Stimulated activated CD4-positive, alpha-beta T cell treated with anti-CD3 and anti-CD28 coated beads, Interleukin-2, amount 100 ng/mL, for 24 hours (primary cell): ENCODE measurements at places on chromosomes 12 and 14.

DNA sequence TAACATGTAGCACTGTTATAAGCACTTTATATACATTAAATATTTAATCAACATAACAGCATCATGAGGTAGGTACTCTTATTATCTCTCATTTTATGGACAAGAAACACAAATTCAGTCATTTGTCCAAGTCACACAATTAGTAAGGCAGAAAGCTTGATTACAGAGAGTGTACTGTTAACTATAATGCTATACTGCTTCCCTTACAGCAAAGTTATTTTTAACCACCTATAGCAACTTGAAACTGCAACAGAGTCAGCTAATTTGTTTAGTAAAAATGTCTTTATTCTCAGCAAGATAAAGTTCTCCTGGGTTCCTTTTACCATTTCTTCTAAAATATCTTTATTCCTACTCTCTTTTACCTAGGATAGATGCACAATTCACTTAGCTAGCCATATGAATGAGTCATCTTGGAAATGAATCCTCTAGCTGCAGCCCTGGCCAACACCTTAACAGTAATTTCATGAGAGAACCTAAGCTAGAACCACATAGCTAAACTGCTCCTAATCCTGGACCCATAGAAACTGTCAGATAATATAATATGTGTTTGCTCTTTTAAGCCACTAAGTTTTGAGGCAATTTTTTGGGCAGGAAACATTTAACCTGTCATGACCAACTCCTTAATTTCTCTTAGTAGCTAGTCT is 90.2 kb upstream of the HECTD1 start:
- no peak for DNase-seq

GRCh38 chr12:127147724-127148123 is 1119.2 kb upstream of the TMEM132C start:
- no peak for DNase-seq

DNA sequence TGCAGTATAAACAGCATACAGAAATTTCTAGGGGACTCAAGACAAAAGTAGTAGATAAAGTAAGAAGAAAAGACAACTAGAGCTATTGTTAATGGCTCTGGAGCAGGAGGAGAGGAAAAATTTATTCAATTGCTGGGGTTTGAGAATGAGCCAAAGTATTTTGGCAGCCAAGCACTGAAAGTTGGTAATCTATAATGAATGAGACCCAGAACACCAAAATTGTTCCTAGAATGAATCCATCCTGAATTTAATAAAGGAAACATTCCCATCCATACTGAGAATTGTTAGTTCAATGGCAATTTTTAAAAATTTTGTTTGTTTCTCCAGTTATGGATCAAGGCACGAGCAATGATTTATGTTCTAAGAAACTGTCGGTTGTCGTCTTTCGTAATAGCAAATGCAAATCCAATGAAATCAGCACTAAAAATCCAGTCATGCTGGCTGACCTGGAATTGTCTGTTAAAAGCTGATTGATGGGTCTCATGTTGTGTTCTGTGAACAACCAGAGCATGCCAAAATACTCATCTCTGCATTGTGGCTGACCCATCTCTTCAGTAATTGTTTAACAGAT is 170.9 kb upstream of the LMNTD1 start:
- DNase-seq: no peak

DNA sequence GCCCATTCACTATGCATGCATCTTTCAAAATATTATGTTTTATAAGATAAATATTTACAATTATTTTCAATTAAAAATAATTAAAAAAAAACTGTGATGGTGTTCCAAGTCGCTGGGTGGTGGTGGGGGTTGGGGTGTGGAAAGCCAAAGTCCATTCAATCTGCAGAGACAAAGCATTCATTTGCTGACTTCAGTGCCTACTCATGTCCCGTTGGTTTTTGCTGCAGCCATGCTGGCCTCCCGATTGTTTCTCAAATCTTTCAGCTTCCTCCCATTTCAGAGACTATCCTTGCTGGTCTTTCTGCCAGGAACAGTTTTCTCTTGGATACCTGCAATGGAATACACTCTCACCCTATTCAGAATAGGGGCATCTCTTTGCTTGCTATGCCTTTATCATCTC is 331.5 kb upstream of the NOVA1 start:
- no peak for DNase-seq

GRCh38 chr12:76074701-76075336 is 9.7 kb downstream of the NAP1L1 start:
- DNase-seq: no peak

- no peak for DNase-seq
Measured at GRCh38 chr14:74733221-74733620, 20.3 kb downstream of the FCF1 start.

- no peak for DNase-seq
Measured at GRCh38 chr12:82682851-82683261, 3.9 kb upstream of the TMTC2 start.

DNA sequence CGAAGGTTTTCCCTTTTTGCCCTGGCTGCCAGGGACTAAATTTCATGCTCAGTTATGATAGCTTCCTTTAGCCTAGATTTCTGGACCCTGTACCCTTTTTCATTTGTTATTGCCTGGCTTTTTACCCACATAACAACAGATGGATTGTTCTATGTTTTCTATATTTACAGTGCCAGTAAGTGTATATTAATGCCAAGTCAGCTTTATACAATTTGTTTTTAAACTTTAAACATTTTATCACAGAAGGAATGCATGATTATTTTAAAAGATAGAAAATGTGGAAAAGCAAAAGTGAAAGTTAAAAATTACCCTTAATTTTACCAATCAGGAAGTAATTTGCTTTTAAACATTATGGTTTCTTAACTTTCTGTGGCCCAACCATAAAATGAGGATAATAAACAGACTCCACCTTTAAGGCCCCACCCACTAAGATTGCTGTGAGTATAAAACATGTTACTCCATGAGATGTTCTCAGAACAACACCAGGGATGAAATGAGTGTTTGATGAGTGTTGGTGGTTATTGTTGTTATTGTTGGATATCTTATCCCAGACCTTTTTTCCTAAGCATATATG is 496.8 kb downstream of the EGLN3 start:
- DNase-seq: no peak

- DNase-seq: no peak
Measured at GRCh38 chr14:24167469-24168114, 4.3 kb upstream of the REC8 start.

- peak; percentile 45 for DNase-seq
Measured at GRCh38 chr14:88323523-88324199, 592 bp upstream of the KCNK10 start.

DNA sequence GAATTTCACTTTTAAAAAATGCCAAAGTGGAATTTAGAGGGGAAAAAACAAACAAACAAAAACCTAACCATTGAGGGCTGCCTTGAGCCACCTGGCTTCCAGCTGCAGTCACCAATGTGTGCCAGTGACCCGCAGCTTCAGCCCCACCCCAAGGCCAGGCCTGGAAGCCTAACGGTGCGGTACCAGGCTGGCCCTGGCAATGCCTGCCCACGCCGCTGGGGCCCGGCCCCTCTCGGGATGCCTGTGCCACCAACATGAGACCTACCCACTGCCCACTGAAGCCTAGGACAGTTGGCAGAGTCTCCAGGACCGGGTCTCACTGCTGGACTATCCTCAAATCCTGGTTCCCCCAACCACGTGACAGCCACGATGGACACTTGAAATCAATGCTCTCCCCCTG is 96.6 kb downstream of the NCOR2 start:
- DNase-seq: no peak

DNA sequence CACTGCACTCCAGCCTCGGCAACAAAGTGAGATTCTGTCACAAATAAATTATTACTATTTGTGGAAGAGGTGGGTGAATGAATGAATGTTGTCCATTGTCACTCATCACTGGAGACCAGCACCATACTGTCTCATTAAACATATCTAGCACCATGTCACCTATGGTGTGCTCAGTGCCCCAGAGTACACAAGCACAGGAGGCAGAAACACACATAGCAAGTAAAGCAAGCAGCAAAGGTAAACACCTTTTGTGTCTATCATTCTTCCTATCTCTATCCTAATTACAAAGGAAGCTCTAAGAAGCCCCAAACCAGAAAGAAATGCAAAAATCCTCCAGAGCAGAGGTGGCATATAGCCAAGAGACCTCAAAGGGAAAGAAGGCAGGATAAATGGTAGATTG is 9.2 kb downstream of the ERO1A start:
- no peak for DNase-seq

GRCh38 chr12:57620245-57620935 is 9.2 kb downstream of the ARHGEF25 start:
- no peak for DNase-seq

DNA sequence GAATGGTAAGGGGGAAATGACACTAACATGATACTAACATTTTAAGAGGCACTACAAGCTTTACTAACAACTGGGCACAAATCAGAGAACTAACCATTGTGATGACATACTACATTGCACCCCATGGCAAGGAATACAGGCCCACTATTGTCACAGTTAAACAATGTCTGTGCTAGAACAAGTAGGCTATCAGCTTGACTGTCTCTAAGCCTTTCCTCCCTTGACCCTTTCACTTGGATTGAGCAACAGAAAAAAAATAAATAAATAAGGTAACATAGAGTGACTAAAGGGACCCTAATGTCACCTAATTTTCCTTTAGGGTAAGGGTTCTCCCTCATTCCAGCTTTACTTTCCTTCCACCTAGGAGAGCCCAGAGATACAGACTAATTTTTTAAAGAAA is 4.4 kb downstream of the SLC38A2 start:
- no peak for DNase-seq

- no peak for DNase-seq
Measured at GRCh38 chr12:94235848-94236247, 87.5 kb downstream of the PLXNC1 start.
